Gastroesophageal sphincter (tissue), 4 donors: ENCODE measurements at places on chromosomes 4 and X. TPM values are rescaled to one million over a fixed set of nuclear protein-coding genes. Genes with fewer than 3 reads are reported as not detected.

DNA sequence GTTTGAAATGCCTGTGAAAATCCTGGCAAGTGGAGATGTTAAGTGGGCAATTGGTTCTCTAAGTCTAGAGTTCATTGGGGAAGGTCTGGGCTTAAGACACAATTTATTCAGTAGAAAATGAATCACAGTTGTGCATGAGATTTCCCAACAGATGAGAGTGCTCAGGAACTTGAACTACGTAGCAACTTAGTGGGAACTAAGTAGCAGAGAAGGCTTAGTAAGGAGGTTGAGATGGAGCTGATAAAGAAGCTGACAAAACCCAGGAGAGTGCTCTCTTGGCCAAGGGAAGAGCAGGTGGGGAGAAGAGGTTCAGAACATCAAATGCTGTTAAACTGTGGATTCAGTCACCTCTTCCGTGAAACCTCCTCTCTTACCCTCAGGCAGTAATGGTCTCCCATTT, 33.0 kb downstream of the AFF1 start:
- H3K27ac ChIP-seq, result no peak overlapping the region
- H3K4me3 ChIP-seq, result no peak overlapping the region
- ATAC-seq, result no peak
- no peaks in the 10 kb centered on the region for H3K36me3 ChIP-seq
- no peaks in the 10 kb centered on the region for H3K27me3 ChIP-seq

Gene WAS
- total RNA-seq, result 1.6 TPM

Gene MAGEC1
- total RNA-seq, result not detected

DNA sequence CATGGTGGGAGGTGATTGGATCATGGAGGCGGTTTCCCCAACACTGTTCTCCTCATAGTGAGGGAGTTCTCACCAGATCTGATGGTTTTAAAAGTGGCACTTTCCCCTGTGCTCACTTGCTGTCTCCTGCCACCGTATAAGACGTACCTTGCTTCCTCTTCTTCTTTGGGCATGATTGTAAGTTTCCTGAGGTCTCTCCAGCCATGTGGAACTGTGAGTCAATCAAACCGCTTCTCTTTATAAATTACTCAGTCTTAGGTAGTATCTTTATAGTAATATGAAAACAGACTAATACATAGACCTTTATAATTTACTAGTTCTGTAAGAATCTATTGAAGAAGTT, 82.5 kb upstream of the PITX2 start:
- no peak overlapping the region for H3K4me3 ChIP-seq
- H3K27me3 ChIP-seq, result no peaks in the 10 kb centered on the region

Gene PABPC1L2B
- not detected for total RNA-seq

GRCh38 chr4:140372751-140373327, 607 bp upstream of the SCOC start:
- H3K27me3 ChIP-seq, result no peaks in the 10 kb centered on the region
- peak overlapping the region; percentile 63 for H3K4me3 ChIP-seq
- peaks cover 14% of the 10 kb centered on the region for H3K4me1 ChIP-seq
- peak overlapping the region; percentile 96 for H3K27ac ChIP-seq
- no peak for ATAC-seq

Gene FGA
- not detected for total RNA-seq
